ENCODE measurements at places on chromosomes 3 and 15.
A peak's percentile ranks its signal among the peaks of the same experiment; 100 is the strongest.

GRCh38 chr3:27715454-27715806 is 6.7 kb downstream of the EOMES start:
- no peak for DNase-seq

- no peak for DNase-seq
Observed at GRCh38 chr3:116179091-116179490, 266.2 kb downstream of the LSAMP start.

GRCh38 chr3:122628567-122628966 is 51.1 kb downstream of the PARP15 start:
- DNase-seq: no peak

DNA sequence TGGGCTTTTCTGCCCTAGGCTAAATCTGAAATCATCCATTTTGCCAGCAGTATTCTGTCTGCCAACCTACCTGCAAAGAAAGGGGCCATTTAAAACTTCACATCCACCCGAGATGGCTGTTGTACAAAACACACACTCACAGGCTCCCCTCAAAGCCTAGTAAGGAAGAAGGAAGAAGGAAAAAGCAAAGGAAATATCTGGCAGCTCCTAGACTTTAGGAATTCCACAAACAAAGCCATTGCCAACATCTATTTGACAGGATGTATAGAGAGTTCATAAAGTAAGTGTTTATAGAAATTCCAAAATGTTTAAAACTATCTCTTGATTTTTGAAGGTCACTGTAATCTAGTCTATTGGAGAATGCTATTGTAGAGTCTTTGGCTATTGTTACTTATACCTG is 91.9 kb upstream of the THBS1 start:
- DNase-seq: no peak

- DNase-seq: no peak
Observed at GRCh38 chr3:43009547-43009946, 30.4 kb downstream of the GASK1A start.

GRCh38 chr3:145133281-145133680 is 1027.7 kb downstream of the PLOD2 start:
- no peak for DNase-seq

GRCh38 chr15:67836477-67836876 is 3.4 kb downstream of the RNU6-1 start:
- no peak for DNase-seq

DNA sequence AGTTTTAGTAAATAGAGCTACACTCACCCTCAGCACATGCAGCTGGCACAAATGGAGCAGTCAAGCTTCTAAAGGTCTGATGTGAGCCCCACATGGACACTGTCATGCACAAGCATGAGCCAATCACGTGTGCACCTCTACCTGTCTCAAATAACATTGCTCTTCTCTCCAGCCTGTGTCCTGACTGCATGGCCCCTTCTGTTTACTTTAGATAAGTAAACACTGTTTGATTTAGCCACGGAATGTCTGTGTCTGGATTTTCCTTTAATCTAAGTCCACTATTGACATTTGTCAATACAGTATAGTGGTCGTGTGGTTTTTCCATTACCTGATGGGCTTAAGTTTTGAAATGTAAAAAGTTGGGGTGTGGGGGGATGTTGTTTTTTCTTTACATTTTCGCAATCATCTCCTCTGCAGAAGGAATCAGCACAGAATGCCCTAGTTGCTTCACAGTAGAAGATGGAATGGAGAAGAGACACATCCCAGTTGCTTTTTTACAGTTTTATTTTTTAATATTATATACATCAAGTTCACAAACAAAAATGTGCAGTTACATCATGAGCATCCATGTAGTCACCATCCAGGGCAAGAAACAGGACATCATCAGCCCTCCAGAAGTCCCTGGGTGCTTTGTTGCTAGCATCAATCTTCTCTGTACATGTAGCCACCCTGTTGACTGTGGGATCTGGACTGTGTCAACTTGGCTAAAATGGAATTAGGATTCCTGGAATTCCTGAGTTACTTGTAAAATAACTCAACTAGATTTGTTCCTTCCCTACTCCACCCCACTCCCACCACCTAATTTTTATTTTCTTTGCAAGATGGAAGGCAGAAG is 146.1 kb downstream of the UACA start:
- DNase-seq: no peak

DNA sequence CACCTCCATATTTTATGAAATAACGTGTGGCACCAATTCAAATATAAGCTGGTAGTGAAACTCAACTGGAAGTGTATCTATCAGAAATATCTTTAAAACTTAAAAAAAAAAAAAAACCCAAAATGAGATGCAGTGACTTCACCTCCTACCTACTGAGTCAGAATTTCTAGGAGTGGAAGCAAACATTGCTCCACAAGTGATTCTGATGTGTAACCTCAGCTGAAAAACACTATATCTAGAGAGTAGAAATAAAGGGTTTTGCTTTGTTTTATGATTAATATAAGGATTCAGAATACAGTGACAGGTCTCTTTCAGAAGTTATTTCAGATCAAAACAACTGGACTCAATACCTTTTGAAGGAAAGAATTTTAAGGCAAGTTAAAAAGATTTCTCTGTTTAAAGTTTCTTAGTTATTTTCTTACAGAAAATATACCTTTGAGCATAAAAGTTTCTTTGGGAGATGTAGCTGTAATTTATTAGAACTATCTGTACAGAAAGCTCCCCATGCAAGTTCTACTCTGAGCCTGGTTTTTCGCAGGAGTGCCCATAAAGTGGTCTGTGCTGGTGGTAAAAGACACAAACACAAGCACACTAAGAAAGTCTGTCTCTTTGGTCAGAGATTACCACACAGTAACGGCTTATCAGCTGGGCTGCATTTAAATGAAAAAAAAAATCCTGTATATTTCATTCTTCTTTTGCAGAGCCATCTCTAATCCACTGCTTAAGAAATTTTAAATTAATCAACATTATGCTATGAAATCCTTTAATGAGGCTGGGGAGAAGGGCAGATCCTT is 59.9 kb upstream of the PPIB start:
- no peak for DNase-seq

- DNase-seq: no peak
Observed at GRCh38 chr3:53885239-53885638, 3.3 kb upstream of the ACTR8 start.

DNA sequence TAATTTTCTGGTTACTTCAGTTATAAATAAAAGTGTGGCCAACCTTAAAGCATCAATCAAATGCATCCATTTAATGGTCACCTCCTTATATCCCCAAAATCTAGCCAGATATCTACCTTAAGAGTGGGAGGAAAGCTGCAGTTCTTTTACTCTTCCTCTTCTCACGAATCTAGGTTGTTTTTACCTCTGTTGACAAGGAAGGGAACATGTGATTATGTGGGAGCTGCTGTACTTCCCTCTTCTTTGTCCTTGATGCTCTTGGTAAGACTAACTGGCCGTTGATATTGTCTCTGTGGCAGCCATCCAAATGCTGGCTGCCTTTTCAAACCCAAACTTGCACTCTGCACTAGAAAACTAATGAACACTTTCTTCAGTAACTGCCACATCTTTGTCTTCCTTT is 275.3 kb upstream of the CADM2 start:
- DNase-seq: no peak

GRCh38 chr15:100426937-100427336 is 85.2 kb upstream of the ADAMTS17 start:
- DNase-seq: no peak

DNA sequence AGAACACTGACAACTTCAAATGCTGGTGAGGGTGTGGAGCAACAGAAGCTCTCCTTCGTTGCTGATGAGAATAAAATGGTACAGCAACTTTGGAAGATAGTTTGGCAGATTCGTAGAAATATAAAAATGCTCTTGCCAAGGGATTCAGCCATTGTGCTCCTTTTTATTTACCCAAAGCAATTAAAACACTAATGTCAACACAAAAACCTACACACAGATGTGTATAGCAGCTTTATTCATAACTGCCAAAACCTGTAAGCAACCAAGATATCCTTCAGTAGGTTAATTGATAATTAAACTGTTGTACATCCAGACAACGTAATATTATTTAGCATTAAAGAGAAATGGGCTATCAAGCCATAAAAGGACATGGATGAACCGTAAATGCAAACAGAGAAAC is 37.8 kb upstream of the LSAMP start:
- DNase-seq: no peak

DNA sequence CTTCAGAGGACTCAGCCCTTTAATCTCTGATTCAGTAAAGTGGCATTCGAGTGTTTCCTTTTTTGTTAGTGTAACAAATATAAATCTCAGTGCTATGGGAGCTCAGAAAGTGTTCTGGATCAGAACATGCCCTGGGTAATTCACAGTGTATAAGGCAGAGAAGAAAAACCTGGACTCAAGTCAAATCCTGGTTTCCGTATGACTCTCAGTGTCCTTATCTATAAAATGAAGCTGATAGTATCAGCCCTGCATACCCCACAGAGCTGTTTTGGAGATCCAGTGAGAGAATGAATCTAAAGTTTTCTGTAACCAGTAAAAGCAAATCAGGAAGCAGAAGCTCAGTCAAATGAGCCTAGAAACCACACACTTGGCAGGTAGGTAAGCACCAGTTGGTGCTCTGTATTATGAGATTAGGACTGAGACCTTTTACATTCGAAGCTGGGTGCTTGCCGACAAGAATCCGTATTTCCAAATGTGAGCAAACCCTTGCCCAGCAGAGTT is 67.2 kb downstream of the IL1RAP start:
- DNase-seq: no peak

- no peak for DNase-seq
Observed at GRCh38 chr15:53116169-53116568, 326.0 kb upstream of the ONECUT1 start.

- no peak for DNase-seq
Observed at GRCh38 chr3:135760581-135760980, 204.9 kb upstream of the PPP2R3A start.

DNA sequence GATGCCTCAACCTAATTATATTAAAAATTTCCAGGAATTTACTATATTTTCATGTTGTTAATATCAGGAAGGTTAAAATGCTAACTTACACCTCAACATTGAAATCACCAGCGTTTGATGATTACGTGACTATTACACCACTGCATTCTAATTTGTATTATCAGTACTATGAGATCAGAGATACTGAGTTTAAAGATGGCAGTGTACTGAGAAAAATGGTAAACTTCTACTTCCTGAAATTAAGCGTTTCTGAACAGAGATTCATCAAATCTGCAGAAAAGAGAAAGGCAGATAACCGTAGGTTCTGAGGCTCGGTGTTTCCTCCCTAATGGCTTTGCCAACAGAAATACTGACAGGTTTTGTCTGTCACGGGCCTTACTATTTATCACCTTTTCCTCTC is 69.9 kb downstream of the CRTC3 start:
- no peak for DNase-seq

DNA sequence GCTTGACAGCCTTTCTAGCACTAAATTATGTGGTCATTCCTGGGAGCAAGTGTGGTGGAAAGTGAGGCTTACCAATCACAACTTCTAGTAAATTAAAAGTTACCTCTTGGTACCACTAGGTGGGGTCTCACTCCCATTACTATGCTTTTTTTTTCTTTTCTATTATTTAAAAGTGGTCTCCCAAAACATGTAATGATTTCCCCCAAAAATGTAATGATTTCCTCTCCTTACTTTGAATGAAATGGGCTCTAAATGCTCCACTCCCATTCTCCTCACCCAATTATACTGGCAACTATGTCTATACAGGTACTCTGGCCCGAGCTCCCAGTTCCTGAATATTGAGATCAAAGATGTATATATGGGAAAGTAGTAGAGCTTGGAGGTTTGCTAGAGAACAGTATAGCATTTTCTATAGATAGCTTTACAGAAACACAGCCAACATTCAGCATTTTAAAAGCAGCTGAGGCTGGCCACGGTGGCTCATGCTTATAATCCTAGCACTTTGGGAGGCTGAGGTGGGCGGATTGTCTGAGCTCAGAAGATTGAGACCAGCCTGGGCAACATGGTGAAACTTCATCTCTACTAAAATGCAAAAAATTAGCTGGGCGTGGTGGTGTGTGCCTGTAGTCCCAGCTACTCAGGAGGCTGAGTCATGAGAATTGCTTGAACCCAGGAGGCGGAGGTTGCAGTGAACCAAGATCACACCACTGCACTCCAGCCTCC is 70.9 kb downstream of the DCUN1D1 start:
- no peak for DNase-seq

GRCh38 chr15:70801109-70801508 is 37.8 kb upstream of the UACA start:
- no peak for DNase-seq

- DNase-seq: no peak
Observed at GRCh38 chr3:70882104-70882503, 569.7 kb upstream of the MDFIC2 start.

GRCh38 chr3:141379250-141379966 is 11.1 kb downstream of the ZBTB38 start:
- DNase-seq: peak; percentile 20

GRCh38 chr15:98860281-98861041 is 147.1 kb downstream of the PGPEP1L start:
- no peak for DNase-seq

- DNase-seq: no peak
Observed at GRCh38 chr3:12425850-12426579, 58.3 kb upstream of the TSEN2 start.

GRCh38 chr3:184543256-184543655 is 18.3 kb upstream of the EPHB3 start:
- no peak for DNase-seq

DNA sequence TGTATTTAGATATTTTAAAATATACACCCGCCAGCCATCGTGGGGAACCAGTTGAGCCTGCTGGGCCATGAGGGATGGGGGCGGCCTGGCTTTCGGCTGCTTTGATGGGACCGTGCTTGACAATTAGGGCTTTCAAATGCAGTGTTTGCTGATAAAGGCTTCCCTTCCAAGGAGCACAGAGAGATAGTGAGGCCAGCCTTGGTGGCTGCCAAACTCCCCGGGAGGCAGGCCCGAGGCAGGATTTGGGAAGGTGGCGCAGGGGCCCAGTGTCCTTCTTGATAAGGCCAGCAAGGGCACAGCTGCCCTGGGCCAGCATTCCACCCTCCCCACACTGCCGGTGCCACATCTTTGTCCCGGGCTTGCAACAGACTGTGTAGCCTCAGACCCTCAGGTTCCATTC is 75.6 kb downstream of the LINGO1 start:
- DNase-seq: no peak

- DNase-seq: no peak
Observed at GRCh38 chr3:164208048-164208447, 870.2 kb downstream of the SI start.

DNA sequence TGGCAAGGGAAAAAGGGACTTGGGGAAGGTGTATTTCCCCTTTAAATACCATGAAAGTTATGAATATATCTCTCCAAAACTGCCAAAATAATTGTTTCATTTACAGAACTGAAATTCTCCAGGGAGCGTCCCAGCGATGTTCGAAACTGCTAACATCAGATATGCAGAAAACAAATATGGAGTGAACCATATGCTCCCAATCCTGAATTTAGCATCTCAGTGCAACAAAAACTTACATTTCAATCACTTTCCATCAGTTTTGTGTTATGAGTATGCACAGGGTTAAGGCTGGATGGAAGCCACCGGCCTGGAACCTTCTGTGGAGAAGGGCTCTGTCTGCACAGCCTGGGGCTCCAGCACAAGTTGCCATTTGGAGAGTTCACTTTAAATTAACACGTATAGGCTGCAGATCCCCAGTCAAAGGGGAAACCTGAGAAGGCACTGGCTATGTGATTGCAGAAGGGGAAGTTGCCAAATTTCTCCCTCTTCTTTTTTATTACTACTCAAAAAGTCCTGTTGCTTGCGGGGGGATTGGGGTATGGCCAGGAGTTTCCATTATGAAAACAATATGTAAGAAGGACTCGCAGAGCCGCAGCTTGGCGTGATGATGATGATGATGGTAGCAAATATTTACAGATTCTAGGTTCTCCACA is 56.9 kb upstream of the FOXP1 start:
- no peak for DNase-seq
